Stimulated activated CD4-positive, alpha-beta T cell treated with anti-CD3 and anti-CD28 coated beads, Interleukin-1b, Interleukin-23, amount 100 ng/mL, for 1 hour (primary cell): ENCODE measurements at places on chromosomes 6 and 20.

DNA sequence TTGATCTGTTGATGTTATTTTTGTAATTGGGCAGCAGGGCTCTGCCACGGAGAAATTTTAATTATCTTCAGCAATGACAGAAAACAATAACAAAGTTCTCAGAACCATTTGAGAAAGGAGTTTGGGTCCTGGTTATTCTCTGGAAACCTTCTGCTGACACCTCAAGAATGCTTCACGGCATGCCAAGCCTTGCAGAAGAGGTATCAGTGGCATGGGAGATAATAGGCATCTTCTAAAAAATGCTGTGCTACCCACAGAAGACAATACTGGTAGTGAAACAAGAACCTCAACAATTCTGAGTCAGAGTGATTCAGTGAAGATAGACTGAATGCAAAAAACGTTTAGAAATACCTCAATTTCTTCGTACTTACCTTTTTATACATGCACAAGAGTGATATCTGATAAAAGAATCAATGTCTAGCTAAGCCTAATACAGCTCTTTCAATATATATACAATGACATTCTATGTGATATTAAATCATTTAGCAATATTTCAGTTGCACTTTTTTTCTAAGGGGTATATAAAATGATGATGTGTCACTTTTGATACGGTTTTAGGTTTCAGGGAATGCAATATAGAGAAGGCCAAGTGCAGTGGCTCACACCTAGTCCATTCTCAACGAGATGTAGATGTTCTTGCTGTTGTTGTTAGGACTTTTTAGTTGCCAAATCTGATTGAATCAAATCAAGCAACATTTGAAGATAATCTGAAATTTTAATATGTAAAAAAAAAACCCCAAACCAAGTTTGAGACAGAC, 110.4 kb upstream of the COL21A1 start:
- DNase-seq = no peak

- DNase-seq = no peak
Observed at GRCh38 chr20:47686545-47686944, 98.7 kb downstream of the SULF2 start.

GRCh38 chr6:137218473-137218916, 690 bp downstream of the IFNGR1 start:
- no peak for DNase-seq

GRCh38 chr20:50309280-50309763, 118.7 kb downstream of the CEBPB start:
- no peak for DNase-seq

DNA sequence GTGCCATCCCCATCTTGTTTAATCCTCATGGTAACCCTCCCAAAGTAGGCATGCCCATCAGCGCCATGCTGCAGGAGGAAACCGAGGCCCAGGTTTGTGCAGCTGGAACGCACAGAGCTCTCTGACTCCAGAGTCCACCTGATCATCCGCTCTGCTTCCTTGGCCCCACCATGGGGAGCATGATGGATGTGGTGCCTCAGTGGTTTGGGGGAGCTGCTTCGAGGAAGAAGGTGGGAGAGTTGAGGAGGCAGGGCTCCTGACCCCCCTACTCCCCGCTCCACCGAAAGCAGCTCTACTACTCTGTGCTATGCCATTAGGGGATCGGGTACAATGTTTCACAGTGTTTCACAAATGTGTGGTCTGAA, 52.2 kb downstream of the TGM2 start:
- DNase-seq = no peak

GRCh38 chr6:167910007-167910406, 83.3 kb downstream of the AFDN start:
- DNase-seq = no peak

DNA sequence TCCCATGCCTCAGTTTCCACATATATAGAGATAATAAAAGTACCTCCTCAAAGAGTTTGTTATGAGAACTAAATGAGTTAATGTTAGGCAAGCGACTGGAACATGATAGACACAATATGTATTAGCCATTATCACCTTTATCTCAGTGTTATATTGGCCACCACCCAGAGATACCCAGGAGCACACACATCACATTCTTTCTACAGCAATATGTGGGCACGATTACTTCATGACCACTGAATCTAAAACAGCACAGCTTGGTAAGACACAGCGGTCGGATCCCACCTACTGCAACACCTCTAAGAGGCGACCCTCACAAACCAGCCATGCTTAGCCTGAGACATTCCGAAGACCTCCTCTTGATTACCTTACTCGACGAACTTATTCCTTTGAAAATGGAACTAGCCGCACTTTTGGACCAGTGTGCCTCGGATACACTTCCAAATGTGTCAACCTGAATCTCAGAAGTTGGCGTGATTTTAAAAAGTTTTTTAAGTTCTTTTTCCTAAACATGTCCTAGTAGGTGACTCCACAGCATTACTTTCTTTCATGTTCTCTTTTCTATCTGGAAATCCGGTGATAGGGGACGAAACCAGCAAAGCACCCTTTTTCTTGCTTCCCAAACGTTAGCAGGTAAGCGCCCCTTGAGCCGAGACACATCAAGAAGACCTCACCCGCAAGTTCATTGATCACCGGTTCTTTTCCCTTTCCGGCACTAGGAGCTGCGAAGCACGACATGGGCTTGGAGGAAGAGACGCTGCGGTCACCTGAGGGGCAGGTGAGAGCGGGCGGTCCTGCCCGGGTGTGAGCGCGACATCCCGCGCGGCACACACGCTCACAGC, 923 bp downstream of the GMDS start:
- peak; percentile 0 for DNase-seq

DNA sequence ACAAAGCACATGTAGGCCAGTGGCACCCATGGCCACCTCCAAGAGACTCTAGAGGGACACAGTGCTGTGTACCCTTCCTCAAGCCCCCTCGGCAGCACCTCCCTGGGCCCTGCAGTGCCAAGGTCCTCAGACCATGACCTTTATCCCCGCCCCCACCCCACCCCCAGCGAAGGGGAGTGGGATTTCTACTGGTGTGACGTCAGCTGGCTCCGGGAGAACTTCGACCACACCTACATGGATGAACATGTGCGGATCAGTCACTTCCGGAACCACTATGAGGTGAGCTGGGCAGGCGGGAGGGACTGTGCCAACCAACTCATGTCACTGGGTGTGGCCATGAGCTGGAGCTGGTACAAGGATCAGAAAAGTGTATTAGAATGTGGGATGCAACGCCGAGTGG, 38.0 kb downstream of the TTLL9 start:
- DNase-seq = no peak

GRCh38 chr6:83429857-83430610, 817 bp downstream of the ME1 start:
- DNase-seq = no peak

GRCh38 chr6:99905209-99906106, 88.6 kb downstream of the MCHR2 start:
- no peak for DNase-seq

- no peak for DNase-seq
Observed at GRCh38 chr20:62663145-62664018, 21.1 kb downstream of the SLCO4A1 start.

GRCh38 chr20:34083137-34083536, 28.9 kb downstream of the EIF2S2 start:
- no peak for DNase-seq

DNA sequence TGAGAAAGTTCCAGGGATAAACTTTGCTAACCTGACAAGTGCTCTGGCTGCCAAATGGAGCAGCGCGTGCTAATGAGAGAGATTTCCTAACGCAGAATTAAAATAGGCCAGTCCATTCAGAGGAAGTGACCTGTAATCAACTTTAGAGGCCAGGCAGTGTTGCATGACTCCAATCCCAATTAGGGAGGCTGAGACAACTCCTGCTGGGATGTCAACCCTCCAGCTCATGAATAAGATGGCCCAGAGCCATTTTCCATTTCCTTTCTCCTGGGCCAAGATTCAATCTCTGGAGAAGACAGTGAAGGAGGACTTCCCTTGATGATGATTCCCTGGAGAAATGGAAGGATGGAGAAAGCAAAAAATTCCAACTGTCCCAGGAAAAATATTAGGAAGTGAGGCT, 241.5 kb upstream of the RNF24 start:
- DNase-seq = no peak
